Esophagus squamous epithelium (tissue), 5 donors: ENCODE measurements at places on chromosomes 5 and 9. TPM values are rescaled to one million over a fixed set of nuclear protein-coding genes. Genes with fewer than 3 reads are reported as not detected.

DNA sequence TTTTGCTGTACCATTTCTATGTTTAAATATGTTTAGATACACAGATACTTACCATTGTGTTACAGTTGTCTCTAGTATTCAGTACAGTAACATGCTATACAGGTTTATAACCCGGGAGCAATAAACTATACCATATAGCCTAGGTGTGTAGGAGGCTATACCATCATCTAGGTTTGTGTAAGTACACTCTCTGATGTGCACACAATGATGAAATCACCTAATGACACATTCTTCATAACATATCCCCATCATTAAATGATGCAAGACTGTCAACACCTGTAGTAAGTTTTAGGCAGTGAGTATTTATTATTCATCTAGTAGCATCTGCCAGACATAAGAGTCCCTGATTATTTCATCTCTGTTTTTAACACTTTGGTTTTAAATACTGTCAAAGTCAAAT lies 7.3 kb upstream of the DHFR start:
- H3K27me3 ChIP-seq: no peaks in the 10 kb centered on the region
- H3K36me3 ChIP-seq: no peaks in the 10 kb centered on the region
- no peak overlapping the region for H3K4me3 ChIP-seq

GZMA gene
- 2.0 TPM for total RNA-seq

DNA sequence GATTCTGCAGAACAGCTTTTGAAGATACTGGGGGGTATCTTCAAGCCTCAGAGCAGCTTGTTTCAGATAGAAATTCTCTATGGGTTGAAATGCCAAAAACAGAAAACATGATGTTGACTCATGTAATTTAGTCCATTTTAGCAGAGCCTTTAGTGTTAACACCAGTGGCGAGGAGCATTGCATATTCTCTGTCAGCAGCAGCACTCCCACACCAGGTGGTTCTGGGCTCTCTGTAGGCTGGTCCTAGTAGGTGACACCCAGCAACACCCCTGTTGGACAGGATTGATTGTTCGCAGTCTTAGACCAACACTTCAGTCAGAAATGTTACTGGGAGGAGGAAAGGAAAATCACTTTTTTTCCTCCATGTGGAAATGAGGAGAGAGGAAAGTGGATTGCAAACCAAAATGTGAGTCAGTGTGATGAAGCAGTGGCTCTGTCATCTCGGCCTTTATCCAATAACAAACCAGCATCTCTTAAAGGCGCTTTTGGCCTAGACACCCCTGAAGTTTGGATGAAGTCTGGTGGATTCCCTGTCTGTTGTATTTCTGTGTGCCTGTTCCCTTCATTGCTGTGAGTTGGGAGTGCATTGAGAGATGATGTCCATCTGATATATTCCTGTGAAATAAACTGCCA lies 16.8 kb downstream of the SLC46A2 start:
- H3K27me3 ChIP-seq: no peaks in the 10 kb centered on the region
- H3K4me1 ChIP-seq: no peaks in the 10 kb centered on the region
- no peak overlapping the region for H3K4me3 ChIP-seq
- no peaks in the 10 kb centered on the region for H3K36me3 ChIP-seq

CACNA1B gene
- not detected for total RNA-seq

GRCh38 chr5:66426259-66427138 lies 169.7 kb upstream of the MAST4 start:
- no peaks in the 10 kb centered on the region for H3K4me1 ChIP-seq
- H3K27me3 ChIP-seq: no peaks in the 10 kb centered on the region
- no peak overlapping the region for H3K27ac ChIP-seq
- DNase-seq: no peak
- H3K4me3 ChIP-seq: no peak overlapping the region

NR4A3 gene
- 0.76 TPM for total RNA-seq

DNA sequence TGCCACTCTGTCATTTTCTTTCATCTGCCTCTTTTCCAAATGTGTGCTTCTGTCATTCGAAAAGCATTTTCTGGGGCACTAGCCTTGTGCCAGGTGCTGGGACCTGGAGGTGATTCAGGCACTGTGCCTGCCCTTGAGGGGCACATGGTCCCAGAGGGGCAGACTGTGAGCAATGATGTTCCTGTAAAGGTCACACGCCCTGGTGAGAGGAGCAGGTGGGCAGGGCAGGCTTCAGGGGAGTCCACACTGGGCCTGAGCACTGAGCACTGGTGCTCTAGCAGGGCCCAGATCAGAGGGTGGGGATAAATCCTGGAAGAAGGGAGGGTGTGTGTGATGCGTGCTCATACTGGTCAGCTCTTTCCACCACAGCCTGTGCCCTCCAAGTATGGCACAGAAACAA lies 77.8 kb downstream of the COL15A1 start:
- H3K4me3 ChIP-seq: no peak overlapping the region
- no peaks in the 10 kb centered on the region for H3K27me3 ChIP-seq
- H3K27ac ChIP-seq: no peak overlapping the region
- H3K36me3 ChIP-seq: peaks cover 45% of the 10 kb centered on the region

DNA sequence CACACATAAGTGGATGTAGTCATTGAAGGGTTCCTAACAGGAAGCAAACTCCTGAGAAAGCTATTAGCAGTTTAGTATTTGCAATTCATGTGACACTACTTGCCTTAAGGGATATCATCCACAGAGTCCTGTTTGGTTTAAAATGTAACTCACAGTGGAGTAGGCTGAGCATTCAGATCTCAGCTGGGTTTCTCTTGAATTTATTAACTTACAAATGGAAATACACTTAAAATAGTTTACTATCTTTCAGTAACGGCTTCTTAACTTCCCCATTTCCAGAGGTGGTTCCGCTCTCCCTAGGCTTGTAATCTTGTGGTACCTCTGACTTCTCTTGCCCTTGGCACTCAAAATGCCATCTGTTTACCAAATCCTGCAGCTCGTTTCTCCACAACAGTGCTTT lies 660.7 kb upstream of the ADAMTS16 start:
- DNase-seq: no peak
- no peaks in the 10 kb centered on the region for H3K27me3 ChIP-seq
- no peaks in the 10 kb centered on the region for H3K36me3 ChIP-seq
- no peak overlapping the region for H3K4me3 ChIP-seq

DNA sequence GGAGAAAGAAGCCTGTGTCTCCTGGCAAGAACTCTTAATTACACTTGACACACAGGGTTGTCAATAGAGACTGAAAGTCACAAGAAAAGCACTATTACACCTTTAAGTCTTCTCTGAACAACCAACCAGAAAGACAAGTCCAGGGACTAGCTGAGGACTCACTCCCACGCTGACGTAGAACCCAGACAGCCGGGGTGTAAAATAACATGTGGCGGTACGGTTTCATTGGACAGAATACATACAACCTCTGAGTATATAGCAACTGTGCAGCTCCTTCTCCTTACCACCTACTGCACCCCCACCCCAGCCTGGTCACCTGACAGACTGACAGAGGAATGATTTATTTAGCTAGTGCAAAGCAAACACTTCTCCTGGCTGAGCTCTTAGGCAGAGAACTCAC lies 103.4 kb upstream of the RASEF start:
- H3K36me3 ChIP-seq: no peaks in the 10 kb centered on the region
- no peaks in the 10 kb centered on the region for H3K4me1 ChIP-seq
- no peaks in the 10 kb centered on the region for H3K27me3 ChIP-seq
- no peak for DNase-seq
- H3K4me3 ChIP-seq: no peak overlapping the region

LCN10 gene
- 3.8 TPM for total RNA-seq
